ENCODE measurements at places on chromosomes 4 and X.

DNA sequence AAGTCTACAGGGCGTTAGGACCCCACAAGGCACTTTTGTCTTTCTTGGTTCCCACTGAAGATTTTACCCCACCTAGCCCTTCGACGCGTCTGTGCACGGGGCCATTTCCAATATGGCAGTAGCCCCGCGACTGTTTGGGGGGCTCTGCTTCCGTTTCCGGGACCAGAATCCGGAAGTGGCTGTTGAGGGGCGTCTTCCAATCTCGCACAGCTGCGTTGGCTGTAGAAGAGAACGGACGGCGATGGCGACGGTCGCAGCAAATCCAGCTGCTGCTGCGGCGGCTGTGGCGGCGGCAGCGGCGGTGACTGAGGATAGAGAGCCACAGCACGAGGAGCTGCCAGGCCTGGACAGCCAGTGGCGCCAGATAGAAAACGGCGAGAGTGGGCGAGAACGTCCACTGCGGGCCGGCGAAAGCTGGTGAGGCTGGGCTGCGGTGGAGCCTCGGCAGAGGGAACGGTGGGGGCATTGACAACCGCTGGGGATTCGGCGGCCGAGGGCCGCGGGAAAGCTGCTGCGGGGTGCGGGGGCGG is at the start of gene USP11:
TSS of gene USP11 (plus strand) at position 207 of the 530 bp plus-strand sequence. CDS start at position 242, 35 bp downstream.
- DNase-seq, result peak; percentile 55

- DNase-seq, result no peak
Measured at GRCh38 chr4:73376976-73377375, 27.1 kb upstream of the ALB start.

- no peak for DNase-seq
Measured at GRCh38 chr4:2337896-2338295, 76.0 kb upstream of the MXD4 start.

- no peak for DNase-seq
Measured at GRCh38 chr4:151979819-151980218, 219.0 kb upstream of the GATB start.

DNA sequence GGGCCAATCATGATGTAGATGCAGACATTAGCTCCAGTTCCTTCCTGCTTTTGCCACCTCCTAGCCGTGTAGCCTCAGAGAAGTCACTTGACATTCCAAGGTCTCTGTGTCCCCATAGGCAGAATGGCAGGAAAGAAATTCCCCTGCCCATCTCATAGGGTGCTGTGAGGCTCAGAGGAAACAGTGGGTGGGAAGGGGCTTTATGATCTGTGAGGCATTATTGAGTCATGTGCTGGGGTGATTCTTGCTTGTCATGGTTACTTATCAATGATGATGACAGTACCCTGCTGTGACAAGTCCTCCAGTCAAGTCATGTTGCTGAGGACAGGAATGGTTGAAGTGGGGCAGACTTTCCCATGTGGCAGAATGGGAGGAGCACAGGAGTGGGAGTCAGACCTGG is 63.7 kb downstream of the MSX1 start:
- no peak for DNase-seq
